PC-3 (cell line): ENCODE measurements at places on chromosomes 1 and 21. TPM values are rescaled to one million over a fixed set of nuclear protein-coding genes. Genes with fewer than 3 reads are reported as not detected.

The PATJ gene
- total RNA-seq, result 28.7 and 35.2 TPM in 2 replicates

The TNFSF4 gene
- 0.17 and 0.18 TPM in 2 replicates for total RNA-seq

The RPE65 gene
- total RNA-seq, result not detected in 2 replicates

The PPM1J gene
- 0.80 and 1.4 TPM in 2 replicates for total RNA-seq

The LRRC40 gene
- 17.9 and 18.4 TPM in 2 replicates for total RNA-seq

The MX2 gene
- 0.15 and 0.46 TPM in 2 replicates for total RNA-seq

The FLG2 gene
- not detected in 2 replicates for total RNA-seq

The SPATC1L gene
- total RNA-seq, result 41.7 and 49.5 TPM in 2 replicates

The TMEM269 gene
- 0.11 TPM in 1 of 2 replicates, not detected in the other for total RNA-seq

The OR2L2 gene
- 0.06 TPM in 1 of 2 replicates, not detected in the other for total RNA-seq

The S100A14 gene
- total RNA-seq, result 462 and 536 TPM in 2 replicates

The GPR37L1 gene
- 0.04 TPM in 1 of 2 replicates, not detected in the other for total RNA-seq

The AIRE gene
- not detected in 2 replicates for total RNA-seq

The GPR153 gene
- total RNA-seq, result 98.7 and 113 TPM in 2 replicates

The ROR1 gene
- total RNA-seq, result 16.5 and 22.6 TPM in 2 replicates

The KLF17 gene
- total RNA-seq, result 0.26 and 0.58 TPM in 2 replicates

The CELA3B gene
- not detected in 2 replicates for total RNA-seq
